ENCODE measurements at places on chromosomes 6 and 20.

GRCh38 chr6:79864001-79864400, 83.4 kb downstream of the ELOVL4 start:
- DNase-seq, result no peak

DNA sequence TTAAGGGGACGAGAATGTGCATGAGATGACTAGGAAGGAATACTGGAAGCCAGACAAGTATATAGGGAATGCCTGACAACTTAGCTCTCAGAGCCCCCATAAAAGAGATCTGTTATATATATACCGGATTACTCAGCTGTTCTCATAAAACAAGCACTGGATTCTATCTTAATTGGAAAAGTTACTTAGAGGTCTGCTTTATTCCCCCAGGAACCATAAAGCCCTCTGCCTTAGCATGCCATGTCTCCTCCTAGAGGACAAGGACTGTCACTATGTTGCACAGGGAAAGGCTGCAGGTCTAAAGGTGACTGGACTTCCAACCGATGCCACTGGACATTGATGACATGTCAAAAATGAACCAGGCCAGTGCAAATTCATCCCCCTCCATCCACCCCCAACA, 6.4 kb downstream of the EXOC2 start:
- DNase-seq, result no peak

DNA sequence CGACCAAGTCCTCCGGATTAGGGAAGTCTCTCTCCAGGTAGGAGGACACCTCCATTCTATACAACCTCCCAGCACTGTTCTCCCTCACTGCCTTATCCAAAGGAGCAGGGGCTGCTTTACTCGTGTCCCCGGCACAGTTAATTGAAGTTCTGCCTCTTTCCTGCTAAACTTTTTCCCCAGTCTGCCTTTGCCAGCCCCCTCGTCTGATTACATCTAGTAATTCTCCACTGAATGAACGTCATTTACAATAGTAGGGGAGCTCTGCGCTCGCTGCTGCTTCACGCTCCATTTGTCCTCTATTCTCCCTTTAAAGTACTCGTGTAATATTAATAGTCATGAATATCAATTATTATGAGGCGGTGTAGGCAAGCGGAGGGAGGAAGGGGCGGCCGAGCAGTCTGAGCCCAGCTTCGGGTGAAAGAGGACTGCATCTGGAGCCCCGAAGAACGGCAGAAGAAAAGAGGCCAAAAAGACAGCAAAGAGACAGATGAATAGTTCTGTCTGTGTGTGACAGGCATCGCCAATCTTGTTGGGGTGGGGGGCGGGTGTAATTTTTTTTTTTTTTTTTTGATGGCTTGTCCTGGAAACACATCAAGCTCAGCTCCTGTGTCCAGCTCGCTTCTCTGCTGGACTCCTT, 2.9 kb downstream of the TFAP2B start:
- no peak for DNase-seq

DNA sequence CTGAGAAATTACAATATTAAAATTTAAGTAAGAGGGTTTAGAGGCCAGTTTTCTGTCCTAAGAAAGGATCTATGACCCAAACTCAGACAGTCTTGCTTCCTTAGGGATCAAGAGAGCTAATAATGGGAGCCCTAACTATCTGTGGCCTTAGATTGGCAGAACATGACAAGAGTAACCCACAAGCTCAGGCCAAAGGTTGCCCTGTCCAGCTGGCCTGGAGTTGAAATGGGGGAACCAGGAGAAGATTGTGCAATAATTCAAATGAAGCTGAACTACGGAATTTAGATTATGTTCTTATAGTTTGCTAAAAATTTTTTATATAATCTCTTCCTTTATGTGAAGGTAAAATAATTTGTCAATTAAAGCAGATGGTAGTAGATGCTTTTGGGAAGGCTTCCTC, 26.4 kb downstream of the LAMA4 start:
- DNase-seq, result no peak

GRCh38 chr6:129440691-129441090, 269.3 kb downstream of the ARHGAP18 start:
- DNase-seq, result no peak

DNA sequence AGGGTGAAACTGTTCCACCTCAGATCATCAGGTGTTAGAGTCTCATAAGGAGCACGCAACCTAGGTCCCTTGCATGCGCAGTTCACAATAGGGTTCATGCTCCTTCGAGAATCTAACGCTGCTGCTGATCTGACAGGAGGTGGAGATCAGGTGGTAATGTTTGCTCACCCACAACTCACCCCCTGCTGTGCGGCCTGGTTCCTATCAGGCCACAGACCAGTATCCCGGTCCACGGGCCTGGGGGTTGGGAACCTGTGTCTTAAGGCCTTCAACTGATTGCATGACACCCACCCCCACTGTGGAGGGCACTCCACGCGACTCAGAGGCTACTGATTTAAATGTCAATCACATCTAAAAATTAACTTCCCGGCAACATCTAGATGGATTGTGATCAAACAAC, 411.2 kb upstream of the SULF2 start:
- DNase-seq, result peak; percentile 36

DNA sequence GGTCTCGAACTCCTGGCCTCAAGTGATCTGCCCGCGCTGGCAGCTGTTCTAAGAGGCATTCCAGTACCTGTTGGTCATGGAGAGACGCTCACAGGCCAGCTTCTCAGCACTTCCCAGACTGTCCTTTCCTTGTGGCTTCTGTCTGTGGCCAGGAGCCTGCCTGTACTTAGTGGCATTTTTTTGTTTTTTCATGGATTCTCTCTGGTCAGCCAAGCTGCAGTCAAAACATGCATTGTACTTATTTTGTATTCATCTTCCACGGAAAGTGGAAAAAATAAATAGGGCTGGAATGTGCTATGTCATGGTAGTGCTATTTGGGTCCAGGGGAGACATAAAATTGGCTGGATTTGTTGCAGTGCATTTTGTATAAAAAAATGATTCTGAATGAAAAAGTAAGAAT, 29.1 kb downstream of the ZDHHC14 start:
- DNase-seq, result no peak

DNA sequence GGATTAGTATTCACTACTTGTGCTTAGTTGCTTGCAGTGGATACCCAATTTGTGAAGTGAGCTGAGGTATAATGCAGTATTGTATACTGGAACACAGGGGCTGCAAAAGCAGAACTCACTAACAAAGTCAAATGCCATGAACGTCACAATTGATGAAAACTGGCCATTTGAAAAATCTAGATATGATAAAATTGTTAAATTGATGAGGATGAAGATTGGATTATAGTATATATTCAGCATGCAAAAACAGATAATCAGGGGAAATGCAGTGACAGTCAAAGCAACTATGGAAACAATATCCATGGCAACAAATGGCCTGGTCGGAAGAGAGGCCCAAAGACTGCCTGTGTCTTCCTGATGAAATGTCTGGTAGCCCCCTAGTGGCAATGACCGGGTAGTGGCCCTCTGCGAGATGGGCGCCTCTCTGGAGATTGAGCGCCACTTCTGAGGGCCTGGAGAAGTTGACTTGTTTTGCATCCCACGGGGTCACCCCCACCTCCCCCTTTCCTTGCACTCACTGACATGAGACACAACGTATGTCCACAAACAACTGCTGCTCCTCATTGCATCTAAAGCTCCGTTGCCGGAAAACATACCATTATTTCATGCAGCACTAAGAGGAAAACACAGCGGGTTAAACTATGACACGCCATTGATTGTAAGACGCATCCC, 43.6 kb downstream of the C6orf15 start:
- DNase-seq, result peak; percentile 87

- DNase-seq, result no peak
Measured at GRCh38 chr6:108082539-108082938, 8.0 kb upstream of the OSTM1 start.

DNA sequence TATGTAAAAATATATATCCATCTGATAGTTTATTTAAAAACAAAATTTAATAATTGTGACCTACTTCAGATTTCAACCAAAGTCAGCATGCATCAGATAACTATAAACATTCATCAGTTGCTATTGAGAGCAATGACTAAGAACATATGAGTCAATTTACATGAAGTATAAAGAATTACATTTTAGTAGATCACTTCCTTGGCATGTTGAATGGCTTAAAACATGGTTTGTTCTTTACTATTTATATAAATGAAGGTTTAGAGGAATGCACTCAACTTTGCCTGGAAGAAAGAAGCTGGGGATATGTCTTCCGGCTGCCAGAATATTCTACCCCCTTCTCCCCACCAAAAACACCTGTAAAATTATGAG, 6.4 kb upstream of the FAM217A start:
- DNase-seq, result no peak

- no peak for DNase-seq
Measured at GRCh38 chr6:107125771-107126170, 10.5 kb upstream of the BEND3 start.

DNA sequence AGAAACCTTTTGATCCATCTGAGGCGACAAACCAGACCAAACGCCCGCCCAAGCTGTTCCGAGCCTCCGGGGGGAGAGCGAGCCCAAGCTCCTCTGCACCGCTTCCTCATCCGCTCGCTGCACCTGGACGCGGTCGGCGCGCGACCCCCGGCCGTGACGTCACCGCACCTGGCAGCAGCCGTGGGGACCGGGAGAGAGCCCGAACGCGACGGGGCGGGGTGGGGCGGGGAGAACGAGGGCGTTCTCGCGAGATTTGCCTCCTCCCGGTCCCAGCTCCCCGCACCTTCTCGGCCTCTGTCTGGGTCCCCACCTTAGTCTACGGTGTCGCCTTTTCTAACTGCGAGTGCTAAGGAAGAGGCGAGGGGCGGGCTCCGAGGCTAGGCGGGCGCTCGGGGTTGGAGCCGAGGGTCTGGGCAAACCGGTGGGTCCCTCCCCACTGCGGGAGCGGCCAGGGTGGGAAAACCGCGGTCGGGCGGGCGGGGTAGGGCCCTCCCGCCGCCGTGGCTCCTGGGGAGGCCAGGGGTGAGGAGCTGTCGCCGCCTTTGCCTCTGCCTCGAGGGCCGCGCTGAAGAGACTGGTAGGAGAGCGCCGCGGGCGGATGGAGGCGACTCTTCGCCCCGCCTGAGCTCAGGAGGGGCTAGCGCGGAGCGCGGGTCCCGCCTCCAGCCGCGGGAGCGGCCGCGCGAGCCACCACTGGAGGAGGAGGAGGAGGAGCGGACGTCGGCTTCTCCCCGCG, at the start of gene CD2AP:
CD2AP (plus strand) TSS at position 293 of the 736 bp plus-strand sequence. CDS start 456 bp downstream, outside the sequence.
- DNase-seq, result peak; percentile 97

GRCh38 chr6:31574106-31575061, 981 bp upstream of the TNF start:
- no peak for DNase-seq

DNA sequence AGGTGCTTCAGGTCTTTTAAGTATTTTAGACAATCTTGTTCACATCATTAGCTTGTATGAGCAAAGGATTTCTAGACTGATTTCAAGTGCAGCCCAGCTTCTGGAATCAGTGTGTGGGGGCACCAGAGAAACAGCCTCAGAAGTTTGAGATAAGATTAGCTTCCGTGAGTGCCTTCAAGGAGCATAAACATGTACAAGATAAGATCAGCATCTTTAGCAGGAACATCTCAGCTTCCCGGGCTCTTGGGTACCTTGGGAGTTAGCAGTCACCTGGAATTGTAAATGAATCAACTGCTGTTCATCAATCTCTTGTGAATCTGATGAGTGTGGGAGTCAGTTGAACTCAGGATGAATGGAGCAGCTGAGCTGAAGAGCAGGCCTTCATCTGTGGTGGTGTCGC, 12.0 kb upstream of the CITED2 start:
- no peak for DNase-seq

DNA sequence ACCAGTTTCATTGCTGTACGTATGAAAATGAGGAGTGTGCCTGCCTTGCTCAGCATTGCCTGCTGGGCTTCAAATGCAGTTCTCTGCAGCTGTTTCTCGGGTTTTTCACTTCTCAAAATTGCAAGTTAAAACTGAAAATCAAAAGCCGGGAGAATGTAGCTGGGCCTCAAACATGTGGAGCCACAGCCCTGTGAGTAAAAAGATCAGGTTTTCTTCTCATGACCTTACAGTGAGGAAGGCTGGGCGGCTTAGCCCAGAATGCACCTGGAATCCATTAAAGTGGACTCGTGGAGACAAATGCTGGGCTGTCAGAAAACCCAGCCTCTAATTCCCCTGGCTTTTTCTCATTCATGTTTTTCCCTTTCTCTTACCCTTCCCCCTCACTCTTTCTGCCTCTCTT, 34.4 kb downstream of the DSE start:
- no peak for DNase-seq

DNA sequence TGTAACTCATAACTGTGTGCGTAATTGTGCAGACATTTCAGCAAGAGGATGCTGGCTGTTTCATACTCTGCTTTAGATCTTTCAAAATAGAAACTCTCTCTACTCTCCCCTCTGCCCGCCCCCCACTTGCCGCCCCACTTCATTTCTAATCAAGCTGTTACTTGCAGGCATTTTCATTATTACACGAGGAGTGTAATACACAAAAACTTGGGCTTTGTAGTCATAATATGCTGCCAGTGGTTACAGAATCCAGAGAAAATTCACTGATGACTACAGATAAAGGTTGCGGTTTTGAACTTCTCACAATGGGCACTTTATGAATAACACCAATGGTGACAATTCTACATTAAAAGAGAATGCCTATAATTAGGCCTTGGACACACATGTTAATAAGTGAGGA, 194.0 kb upstream of the POU3F2 start:
- DNase-seq, result no peak

- DNase-seq, result no peak
Measured at GRCh38 chr6:90302320-90302719, 5.7 kb upstream of the BACH2 start.

DNA sequence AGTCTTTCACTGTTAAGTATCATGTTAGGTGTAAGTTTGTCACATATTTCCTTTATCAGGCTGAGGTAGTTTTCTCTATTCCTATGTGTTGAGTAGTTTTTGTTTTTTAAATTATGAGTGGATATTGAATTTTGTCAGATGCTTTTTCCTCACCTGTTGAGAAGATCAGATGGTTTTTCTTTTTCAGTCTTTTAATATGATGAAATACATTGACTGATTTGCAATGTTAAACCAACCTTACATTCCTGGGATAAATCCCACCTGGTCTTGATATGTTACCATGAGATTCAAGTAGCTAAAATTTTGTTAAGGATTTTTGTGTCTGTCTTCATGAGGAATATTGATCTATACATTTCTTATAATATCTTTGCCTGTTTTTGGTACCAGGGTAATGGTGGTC, 52.1 kb downstream of the FOXO3 start:
- DNase-seq, result no peak

Measured in spleen (tissue), 13 donors.